ENCODE measurements at places on chromosomes 3 and 15. TPM values are rescaled to one million over a fixed set of nuclear protein-coding genes. Genes with fewer than 3 reads are reported as not detected.

TRPC1 gene
- total RNA-seq, result 3.9 TPM

SCAMP5 gene
- 1.3 TPM for total RNA-seq

- no peak for DNase-seq
These were observed 226.8 kb upstream of the BHLHE40 start for GRCh38 chr3:4752201-4753072.

- peak; percentile 60 for DNase-seq
These were observed 69.9 kb upstream of the GATM start for GRCh38 chr15:45448066-45448915.

HCLS1 gene
- 10.4 TPM for total RNA-seq

DNA sequence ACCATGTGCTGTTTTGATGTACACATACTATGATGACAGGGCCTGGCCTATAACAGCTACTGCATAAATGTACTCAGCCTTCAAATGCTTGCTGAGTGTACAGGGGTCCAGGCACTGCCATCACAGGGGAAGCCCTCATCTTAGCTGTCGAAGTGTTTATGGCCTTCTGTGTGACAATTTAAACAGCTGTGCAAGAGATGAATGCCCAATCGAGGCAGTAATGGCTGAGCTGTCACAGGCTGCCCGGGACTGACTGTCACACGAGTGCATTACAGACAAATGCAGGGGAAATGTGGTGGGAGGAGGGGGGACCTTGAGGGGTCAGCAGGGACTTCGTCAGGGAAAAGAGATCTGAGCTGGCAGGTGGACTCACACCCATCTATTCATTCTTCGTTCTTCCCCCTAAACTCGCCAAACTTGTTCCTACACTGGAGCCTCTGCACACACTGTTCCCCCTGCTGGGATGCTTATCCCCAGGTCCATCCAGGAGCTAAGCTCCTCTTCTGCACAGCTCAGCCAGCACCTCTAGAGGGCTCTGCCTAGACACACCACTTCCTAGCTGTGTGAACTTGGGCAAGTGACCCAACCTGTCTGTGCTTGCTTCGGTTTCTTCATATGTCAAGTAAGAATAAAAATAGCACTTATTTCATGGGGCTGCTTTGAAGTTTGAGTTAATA lies 156.2 kb upstream of the IQSEC1 start:
- DNase-seq, result peak; percentile 84

All from bronchial epithelial cell (primary cell).